ENCODE measurements at places on chromosomes 12 and 14.
A peak's percentile ranks its signal among the peaks of the same experiment; 100 is the strongest.

GRCh38 chr12:71029302-71029701 lies 108.8 kb upstream of the PTPRR start:
- no peak for DNase-seq

DNA sequence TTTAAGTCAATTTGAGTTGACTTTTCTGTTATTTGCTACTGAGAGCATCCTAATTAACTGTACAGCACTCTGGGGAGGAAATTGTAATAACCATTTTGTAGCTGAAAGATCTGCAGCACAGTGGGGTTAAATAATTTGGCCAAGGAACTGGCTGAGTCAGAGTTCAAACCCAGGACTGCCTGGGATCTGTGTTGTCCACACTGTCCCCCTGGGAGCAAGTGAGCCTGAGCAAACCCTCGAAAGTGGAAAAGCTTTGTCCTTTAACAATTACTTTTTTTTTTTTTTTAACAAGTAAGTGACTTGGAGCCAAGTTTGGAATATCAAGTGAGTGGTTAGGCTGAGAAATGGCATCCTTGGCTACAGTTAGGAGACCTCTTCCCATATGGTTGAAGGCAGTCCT lies 247.2 kb upstream of the CCDC196 start:
- no peak for DNase-seq

DNA sequence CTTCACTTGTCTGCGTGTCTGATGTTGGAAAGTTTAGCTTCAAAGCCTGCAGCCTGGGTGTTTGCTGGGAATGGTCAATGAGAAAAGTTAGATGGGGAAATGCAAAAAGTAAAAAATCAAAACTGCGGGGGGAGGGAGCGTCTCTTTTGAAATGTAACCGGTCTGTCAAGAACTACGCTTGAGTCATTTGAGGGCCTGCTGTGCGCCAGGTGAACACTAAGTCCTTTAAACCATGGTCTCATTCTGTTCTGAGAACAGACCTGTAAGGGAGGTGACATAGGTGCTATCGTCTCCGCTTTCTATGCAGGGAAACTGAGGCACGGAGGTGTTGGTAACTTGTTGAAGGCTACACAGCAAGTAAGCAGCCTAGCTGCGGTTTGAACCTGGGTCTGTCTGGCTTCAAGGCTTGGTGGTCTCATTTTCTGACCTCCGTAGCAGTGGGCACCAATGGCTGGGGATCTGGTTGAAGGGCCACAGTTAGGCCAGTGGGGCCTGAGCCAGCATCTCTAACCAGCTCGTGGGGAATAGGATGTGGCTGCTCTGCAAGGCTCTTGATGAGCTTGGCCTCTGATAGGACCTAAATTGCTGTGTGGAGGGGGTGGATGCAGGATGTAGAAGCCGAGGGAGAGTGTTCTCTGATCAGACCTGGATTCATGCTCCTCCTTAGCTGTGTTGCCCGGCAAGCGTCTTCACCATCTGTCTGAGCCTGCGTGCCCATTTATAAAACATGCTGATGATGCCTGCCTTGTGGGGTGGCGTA lies 41.5 kb downstream of the KCTD10 start:
- no peak for DNase-seq

DNA sequence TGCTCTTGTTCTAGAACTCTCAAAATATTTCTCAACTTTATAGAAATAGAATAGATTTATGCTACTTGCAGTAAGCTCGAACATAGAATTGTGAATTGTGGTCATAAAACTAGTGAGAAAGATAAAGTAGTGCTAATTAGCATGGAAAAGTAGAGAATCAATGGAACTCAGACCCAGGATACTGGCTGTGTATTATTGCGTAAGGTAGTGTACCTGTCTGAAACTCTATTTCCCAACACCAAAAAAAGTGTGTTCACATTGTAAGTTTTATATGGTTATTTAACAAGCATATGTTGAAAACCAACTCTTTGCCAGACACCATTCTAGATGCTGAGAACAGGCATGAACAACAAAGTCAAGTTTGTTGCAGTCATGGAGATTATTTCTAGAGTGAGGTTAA lies 720.5 kb upstream of the ATXN7L3B start:
- DNase-seq, result no peak

DNA sequence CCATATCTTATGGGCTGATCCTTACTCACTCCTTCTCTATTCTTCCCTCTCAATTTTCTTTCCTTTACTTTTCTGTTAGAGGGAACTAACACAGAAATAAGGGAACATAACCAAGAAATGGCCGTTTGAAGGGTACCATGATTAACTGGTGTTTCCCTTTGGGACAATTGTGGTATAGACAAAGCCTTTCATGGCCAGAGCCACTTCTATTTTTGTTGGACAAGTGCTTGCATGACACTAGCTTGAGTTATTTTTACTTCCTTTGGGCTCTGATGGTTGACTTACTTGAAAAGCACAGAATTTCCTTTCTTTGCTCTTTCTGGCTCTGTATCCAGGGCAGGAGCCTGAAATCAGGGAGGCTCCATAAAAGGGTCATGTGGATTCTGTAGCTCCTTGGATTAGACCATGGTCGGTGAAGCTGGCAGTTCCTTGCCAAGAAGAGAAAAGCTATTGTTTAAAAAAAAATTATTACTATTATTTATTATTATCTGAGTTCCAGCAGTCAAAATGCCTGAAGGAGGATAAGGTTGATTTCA lies 130.6 kb downstream of the KTN1 start:
- no peak for DNase-seq

GRCh38 chr12:53218551-53219291 lies 11.7 kb upstream of the ITGB7 start:
- no peak for DNase-seq

DNA sequence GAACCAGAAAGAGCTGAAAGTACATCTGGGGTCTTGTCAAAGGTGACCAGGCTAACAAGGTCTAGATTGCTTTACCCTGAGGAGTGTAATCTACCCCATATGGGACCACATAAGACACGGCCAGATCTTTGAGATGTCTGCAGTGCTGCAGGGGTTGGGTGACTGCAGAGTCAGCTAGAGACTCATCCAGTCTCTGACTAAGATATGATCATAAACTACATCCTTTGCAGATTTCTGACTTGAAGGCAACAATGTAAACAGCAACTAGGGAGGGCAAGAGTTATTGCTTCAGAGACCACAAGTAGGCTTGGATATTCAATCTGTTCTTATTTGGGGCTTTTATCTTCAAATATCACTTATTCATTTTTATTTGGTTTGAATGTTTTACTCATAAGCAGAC lies 1080.5 kb upstream of the FOXG1 start:
- no peak for DNase-seq

DNA sequence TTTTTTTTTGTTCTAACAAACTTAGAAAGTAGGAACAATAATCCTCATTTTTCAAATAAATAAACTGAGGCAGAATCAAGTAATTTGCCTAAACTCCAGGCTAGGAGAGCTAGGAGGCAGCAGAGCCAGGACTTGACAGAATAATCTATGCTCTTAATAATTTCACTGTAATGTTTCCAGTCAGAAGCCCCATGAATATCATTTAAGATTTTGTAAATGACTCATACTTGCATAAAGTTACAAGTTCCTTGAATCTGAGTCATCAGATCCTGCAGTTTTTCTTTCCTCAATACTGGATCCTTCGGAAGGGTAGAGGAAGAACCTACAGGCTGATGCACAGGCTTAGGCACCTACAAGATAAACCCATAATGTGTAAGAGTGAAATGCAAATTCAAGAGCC lies 29.0 kb downstream of the CAPRIN2 start:
- peak; percentile 47 for DNase-seq

GRCh38 chr12:15545334-15545733 lies 223.0 kb downstream of the PTPRO start:
- DNase-seq, result no peak

DNA sequence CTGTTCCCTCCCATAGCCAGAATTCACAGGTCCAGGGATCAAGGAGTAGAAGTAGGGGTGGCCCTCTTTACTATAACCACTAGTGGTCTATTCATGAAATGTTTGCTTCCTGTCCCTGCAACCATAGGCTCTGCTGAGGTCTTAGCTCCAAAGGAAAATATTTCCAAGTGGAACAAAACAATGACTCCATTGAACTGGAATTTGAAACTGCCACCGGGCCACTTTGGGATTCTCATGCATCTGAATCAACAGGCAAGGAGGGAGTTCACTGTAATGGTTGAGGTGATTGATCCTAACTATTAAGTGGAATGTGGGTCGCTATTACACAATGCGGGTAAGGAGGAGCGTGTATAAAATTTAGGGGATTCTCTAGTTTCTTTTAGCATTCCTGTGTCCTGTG lies 197.0 kb downstream of the ETNK1 start:
- no peak for DNase-seq

GRCh38 chr12:54954801-54955200 lies 29.8 kb downstream of the TESPA1 start:
- DNase-seq, result no peak

DNA sequence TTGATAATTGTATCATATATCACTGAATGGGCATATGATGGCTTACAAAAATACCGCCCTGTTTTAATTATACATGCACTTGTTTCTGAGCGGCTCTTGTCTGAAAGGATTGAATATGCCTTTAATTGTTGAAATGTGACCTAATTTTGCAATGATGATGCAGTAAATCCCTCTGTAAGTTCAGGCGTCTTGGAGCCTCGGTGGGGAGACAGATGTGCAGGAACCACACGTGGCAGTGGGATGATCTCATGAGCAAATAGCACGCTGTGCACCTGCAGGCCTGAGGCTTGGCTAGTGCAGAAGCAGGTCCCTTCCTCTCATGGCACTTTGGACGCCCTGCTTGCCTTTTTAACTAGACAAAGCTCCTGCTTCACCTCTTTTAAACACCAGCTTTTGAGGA lies 49.3 kb upstream of the ASPG start:
- no peak for DNase-seq

DNA sequence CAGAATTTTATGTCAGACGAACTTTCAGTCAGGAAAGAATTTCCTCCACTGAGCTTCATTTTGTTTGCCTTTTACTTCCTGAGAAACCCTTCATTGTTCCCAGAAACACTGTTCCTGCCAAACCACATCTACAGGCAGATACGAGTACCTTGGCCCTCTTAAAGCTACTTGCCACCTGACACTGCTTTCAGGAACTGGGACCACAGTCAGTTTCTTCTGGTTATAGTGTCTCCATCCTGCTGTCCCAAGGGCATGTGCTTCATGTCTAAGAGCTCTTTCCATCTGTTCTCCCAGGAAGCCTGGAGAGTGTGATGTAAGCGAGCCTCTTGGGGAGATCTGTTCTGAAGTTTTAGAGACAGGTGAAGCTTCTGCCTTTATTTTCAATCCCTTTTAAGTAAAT lies 161.7 kb upstream of the PLEKHA5 start:
- DNase-seq, result no peak

GRCh38 chr12:24487606-24488005 lies 461.3 kb downstream of the BCAT1 start:
- no peak for DNase-seq

DNA sequence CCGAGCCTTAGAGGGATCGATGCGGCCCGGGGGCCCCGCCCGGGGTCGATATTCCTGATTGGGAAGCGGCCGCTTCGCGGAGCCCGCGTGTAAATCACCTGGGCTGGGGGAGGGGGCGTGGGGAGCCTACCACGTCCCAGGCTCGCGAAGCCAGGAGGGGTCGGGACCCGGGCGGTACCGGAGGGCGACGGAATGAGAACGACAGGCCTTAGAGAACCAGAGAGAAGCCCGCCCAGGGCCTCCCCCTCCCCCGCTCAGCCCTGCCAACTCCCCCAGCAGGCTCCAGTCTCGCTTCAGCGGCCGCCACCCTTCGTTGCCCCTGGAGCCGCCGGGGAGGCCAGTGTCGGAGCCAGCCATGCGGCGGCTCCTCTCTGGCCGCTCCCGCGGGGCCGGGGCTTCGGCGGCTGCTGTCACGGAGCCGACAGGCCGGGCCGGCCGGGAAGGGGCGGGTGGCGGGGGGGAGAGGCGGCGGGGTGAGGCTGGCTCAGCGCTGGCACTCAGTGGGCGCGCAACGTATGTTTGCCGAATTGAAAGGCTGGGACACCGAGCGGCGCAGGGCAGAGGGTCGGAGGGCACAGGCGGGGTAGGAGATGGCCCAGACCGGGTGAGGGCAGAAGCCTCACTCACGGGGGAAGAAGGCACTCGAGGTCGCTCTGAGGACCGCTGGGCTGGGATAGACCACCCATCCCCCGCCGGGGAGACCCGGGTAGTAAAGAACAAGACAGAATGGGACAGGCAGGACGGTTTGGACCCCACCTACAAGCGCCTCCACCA lies 1.4 kb upstream of the DNAJC22 start:
- DNase-seq, result no peak

GRCh38 chr12:51897181-51897580 lies 9.3 kb downstream of the ANKRD33 start:
- DNase-seq, result no peak

DNA sequence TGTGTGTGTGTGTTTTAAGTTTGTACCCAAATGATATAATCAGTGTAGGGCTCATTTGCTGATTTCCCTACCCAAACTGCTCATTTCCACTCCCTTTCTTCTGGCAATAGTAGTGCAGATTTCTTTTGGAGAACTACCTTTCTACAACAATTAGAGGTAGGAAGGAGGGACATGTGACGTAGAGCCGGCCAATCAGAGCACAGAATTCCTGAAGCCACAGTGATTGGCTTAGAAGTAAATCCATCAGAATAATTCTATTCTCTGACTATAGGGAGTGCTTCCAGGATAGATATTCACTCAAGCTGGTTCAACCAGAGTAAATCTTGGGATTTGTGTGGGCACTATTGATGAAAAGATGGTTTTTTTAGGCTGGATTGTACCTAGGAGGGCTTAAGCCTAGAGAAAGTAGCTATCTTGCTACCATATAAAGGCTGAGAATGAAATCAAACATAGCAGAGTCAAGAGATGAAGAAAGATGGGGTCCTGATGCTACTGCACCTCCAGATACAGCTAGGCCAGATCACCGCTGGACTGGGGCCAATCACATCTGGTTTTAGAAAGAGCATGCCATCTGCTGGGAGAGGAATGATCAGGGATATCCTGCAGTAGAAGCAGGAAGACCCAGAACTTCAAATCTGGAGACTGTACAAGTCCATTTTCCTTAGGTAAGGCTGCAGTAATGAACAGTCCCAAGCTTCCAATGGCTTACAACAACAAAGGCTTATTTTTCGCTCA lies 54.1 kb upstream of the NUAK1 start:
- DNase-seq, result no peak

GRCh38 chr14:69535230-69535848 lies 39.3 kb downstream of the CCDC177 start:
- peak; percentile 17 for DNase-seq

- no peak for DNase-seq
Measured at GRCh38 chr12:93802293-93802692, 125.1 kb downstream of the CRADD start.

- peak; percentile 8 for DNase-seq
Measured at GRCh38 chr12:31868965-31869364, 90.2 kb upstream of the RESF1 start.

GRCh38 chr14:95258156-95258555 lies 61.6 kb downstream of the CLMN start:
- DNase-seq, result no peak
